Activated CD4-positive, alpha-beta T cell treated with anti-CD3 and anti-CD28 coated beads, Interleukin-10, Interleukin-2, amounts not matched to agents 100 ng/mL and 50 ng/mL, durations not matched to agents 16 hours and 8 hours (primary cell): ENCODE measurements at places on chromosomes 12 and 14.

GRCh38 chr12:95386051-95386450 lies 87.9 kb upstream of the METAP2 start:
- DNase-seq, result no peak

- no peak for DNase-seq
These were observed 28.7 kb downstream of the AICDA start for GRCh38 chr12:8584004-8584403.

DNA sequence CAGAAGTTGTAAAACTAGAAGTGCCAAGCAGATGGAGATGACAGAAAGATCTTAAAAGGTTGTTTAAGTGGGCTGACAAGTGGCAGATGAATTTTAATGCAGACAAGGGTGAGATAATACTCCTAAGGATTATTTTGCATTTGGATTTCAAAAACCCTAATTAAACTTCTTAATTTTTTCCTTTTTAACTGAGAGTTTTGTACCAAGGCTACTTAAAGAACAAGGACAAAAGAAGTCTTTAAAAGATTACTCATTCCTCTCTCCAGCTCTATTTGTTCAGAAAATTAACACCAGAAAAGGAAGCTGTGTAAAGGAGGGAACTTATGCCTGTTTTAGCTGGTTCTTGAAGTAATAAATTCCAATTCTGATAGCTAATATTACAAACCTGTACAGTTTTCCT lies 275.4 kb downstream of the ETNK1 start:
- no peak for DNase-seq

GRCh38 chr12:113049976-113050742 lies 6.4 kb upstream of the DTX1 start:
- DNase-seq, result no peak

GRCh38 chr12:79939728-79940310 lies 4.9 kb upstream of the PPP1R12A start:
- no peak for DNase-seq

DNA sequence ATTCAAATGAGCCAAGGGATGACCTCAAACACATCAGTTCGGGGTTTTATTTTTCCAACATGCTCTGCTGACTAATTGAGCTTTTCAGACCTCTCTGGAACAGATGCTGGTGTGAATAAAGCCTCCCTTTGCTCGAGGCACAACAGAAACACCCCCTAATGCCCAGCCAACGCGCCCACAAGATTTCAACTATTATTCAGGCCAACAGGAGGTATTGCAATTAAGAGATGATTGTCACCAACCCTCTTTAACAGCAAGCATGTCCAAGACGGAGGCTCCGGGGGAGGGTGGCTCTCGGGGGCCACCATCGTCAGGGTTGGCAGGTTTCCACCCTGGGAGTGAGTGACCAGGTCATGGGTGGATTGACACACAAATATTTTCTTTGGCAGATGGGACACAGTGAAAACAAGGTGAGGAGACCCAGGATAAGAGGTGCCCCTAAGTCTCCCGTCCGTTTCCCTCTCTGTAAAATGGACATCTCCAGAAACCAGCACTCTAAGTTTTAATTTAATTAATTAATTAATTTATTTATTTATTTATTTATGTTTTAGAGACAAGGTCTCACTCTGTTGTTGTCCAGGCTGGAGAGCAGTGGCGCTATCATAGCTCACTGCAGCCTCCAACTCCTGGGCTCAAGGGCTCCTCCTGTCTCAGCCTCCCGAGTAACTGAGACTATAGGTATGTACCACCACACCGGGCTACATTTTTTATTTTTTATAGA lies 56.1 kb downstream of the MAP1LC3B2 start:
- no peak for DNase-seq
